ENCODE measurements at places on chromosomes 16 and 17.

DNA sequence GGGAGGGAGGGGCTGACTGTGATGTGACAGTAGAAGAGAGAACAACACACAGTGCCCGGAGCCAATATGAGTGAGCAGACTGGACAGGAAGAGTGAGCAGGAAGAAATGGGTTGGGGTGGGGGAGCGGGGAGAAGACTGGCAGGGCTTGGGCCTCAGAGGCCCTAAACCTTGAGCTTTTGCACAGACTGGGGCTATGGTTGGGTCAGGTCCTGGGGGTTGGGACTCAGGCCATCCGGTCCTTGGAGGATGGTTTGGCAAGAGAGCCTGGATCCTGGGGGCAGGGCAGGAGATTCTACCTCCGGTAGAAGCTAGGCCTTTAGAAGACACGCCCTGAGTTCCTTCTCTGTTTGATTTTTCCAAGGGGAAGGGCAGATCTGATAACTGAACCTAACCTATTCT is 1.1 kb downstream of the CAMTA2 start:
- no peak for DNase-seq

DNA sequence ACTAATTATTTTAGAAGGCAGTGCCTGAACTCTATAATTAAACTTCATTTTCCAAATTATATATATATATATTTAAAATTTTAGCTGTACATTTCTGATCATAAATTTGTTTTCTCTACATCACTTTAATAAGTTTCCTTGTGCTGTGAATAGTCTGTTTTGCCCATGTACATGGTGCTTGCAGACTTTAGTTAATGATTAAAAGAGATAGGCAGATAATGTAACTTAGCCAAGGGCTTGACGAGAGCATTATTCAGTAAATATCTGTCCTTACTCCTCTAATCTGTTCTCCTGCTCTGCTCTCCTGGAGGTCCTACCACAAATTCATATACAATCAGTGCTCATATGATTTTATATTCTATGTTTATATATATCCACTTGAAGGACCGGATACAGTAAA is 595.2 kb upstream of the KIF2B start:
- DNase-seq, result no peak

DNA sequence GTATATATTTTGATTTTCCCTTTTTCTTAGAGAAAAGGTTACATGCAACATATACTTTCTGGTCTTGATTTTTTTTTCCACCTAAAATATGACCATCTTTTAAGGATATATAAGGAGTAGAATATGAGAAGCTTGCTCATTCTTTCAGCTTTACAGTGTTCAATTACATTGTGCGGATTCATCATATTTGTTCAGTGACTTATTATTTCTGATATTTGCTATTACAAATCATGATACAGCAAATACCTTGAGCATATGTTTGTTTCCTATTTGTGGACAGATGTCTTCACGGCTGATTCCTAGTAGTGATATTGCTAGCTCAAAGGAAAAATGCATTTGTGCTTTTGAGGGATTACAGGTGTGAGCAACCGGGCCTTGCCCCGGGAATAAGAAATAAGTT is 18.1 kb downstream of the KATNIP start:
- DNase-seq, result no peak

GRCh38 chr17:81019563-81020442 is 15.1 kb upstream of the BAIAP2 start:
- no peak for DNase-seq

GRCh38 chr17:40645943-40646342 is 1.7 kb downstream of the SMARCE1 start:
- no peak for DNase-seq

DNA sequence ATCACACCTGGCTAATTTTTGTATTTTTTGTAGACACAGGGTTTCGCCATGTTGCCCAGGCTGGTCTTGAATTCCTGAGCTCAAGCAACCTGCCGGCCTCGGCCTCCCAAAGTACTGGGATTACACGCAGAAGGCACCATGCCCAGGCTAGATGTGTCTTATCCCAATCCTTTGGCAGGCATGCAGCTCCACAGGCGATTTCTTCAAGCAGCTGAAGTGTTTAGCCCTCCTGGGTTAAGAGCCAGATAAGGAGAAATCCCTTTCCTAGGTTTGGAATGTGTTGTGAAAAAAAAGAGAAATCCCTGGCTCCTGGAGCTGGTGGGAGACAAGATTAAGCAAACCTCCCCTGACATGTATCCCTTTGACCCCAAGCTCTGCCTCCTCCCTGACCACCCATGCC is 2.1 kb upstream of the NHERF1 start:
- no peak for DNase-seq

- no peak for DNase-seq
Observed at GRCh38 chr17:48505788-48506187, 25.0 kb downstream of the HOXB1 start.

GRCh38 chr17:33033176-33033575 is 41.5 kb downstream of the SPACA3 start:
- DNase-seq, result no peak

GRCh38 chr17:49021095-49021767 is 24.0 kb downstream of the IGF2BP1 start:
- DNase-seq, result no peak

DNA sequence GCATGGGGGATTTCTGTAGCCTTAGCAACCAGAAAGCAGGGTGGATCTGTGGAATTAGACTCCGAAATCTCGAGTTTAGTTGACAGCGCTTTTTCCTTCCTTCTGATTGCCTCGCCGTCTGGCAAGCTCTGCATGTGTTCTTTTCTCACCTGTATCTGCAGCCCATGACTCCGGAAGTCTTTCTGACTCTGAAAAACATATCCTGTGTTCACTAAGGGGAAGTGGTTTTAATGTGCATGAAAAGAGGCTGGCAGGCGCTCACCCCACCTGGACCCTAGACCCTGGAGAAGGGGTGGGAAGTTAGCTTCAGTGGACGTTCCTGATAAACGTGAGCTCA is 158.5 kb downstream of the RPTOR start:
- DNase-seq, result no peak

- DNase-seq, result no peak
Observed at GRCh38 chr17:79933863-79934652, 94.8 kb upstream of the CBX4 start.

DNA sequence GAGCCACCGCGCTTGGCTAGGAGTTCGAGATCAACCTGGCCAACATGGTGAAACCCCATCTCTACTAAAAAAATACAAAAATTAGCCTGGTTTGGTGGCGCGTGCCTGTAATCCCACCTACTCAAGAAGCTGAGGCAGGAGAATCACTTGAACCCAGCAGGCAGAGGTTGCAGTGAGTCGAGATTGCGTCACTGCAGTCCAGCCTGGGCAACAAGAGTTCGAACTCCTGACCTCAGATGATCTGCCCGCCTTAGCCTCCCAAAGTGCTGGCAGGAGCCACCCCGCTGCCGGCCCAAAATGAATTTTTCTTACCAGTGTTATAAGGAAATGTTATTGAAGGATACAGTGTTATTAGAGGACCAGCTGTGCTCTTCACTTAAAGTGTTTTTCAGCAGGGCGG is 2.3 kb downstream of the NUP85 start:
- no peak for DNase-seq

DNA sequence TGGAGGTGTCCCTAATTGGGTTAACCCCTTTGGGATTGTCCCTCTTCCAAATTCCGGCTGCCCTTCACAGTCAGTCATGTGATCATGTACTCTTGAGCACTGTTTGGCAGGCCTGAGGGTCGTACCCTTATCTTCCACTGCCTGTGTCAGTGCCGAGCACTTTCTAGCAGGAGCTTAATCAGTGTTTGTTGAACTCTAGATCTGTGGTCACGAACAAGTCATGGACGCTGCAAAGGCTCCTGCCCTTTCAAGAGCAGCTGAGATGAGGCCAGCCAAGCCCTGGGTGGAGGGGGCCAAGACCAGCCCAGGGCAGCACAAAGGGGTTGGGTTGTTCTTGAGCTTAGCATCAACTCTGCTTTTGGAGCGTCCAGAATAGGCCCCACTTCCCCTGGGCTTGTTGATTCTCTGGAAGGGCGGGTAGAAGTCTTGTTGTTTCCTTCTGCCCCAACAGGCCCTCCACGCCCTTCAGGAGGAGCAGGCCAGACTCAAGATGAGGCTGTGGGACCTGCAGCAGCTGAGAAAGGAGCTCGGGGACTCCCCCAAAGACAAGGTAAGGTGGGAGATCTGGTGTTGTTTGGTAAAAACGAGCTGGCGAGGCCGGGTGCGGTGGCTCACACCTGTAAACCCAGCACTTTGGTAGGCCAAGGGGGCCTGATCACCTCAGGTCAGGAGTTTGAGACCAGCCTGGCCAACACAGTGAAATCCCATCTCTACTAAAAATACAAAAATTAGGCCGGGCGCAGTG is 5.3 kb downstream of the IFI35 start:
- DNase-seq, result no peak

GRCh38 chr17:2323629-2324314 is 12.5 kb downstream of the TSR1 start:
- DNase-seq, result no peak

DNA sequence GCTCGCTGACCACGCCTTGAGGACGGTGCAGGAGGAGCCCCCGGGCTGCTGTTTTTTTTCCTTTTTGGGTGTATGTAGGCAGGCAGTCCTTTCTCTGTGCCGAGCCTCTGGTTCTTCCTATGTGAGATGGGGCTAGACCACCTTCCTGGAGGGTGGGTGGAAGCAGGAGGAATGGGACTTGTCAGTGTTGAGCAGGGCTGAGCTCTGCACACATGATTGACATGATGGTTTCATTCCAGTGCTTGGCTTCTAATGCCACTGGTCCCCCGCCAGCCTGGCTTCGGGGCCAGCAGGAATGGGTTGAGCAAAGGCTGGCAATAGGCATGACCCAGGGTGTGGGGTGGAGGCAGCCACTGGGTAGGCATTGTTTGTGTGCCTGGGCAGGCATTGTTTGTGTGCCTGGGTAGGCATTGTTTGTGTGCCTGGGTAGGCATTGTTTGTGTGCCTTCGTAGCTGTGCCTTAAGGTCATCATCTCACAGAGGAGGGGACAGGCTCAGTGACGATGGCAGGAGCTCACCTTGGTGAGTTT is 14.2 kb upstream of the ADCY7 start:
- no peak for DNase-seq

DNA sequence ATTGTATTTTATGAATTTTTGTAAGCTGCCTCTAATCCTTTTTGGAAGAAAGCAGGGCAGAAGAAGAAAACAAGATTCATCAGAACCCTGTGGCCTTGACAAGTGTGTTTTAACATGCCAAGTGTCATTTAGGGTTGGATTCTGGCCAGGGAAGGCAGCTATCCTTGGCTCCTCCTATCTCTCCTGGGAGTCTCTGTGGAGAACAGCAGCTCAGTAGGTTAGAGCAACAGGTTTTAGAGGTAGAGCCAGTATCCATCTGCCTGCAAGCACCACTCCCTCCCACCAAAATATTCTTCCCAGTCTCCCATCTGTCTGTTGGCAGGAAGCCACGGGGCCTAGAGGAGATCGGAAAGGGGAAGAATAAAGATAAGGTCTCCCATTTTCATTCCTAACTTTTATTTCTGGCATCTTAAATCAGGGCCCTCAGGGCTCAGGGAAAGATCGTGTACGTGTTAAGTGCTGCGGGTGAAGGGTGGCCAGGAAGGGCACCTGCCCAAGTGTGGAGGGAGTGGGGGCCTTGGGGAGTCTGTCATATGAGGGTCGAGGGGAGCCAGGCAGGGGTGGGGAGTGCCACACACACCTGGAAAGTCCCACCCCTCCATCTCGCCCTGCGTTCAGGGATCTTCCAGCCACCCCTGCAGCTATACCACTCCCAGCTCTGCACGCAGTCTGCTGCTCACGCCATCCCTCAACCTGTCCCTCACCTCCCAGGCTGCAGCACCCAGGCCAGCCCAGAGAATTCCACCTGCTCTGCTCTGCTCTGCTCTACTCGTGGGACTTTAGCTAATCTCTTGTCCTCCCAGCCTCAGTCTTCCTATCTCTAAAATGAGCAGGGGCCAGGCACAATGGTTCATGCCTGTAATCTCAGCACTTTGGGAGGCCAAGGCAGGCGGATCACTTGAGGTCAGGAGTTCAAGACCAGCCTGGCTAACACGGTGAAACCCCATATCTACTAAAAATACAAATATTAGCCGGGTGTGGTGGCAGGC is 17.1 kb upstream of the CPSF4L start:
- no peak for DNase-seq

DNA sequence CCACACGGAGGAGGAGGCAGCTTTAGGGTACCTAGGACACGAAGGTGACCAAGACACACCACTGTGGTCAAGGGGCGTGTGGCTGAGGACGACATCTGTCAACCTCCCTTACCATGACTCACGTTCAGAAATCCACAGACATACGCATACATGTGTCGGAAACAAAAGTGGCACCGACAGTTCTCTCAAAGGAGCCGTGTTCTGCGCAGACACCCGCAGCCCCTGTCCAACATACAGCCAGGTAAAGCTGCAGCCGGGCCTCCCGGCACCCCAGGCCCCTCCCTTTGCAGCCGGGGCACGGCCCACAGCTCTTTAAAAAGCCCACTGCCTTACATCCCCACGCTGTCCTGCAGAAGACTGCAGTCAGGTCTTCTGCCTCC is 40.5 kb upstream of the KLHDC4 start:
- DNase-seq, result no peak

DNA sequence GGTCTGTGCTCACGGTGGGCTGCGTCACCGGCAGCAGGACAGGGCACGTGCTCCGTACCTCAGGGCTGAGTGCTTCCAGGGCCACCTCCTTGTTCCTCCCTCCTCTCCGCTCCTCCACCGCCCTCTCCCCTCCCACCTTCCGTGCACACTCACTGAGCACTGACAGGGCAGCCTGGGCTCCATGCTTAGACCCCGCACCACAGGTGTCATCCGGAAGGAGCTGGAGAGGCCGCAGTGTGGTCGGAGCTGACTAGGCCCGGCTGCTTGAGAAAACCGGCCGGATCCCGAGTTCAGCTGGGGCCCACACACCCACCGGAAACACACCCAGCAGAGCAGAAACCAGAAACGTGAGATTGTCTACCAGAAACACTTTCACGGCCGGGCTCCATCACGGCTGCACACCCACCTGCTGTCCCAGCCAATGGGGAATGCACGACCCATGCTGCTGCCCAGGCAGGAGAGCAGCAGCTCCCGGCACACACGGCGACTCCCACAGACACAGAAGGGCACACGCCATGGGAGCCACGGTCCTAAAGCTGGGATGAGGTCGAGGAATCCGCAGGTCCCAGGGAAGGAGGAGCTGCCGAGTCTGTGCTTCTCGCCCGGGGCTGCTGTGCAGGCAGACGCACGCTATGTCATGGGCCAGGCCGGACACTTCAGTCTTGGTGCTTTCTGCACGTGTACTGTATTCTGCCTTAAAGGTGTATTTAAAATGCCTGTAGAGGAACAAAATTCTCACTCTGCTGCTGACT is 55.0 kb upstream of the ZNF469 start:
- no peak for DNase-seq

GRCh38 chr16:20903116-20903898 is 2.7 kb downstream of the LYRM1 start:
- no peak for DNase-seq

DNA sequence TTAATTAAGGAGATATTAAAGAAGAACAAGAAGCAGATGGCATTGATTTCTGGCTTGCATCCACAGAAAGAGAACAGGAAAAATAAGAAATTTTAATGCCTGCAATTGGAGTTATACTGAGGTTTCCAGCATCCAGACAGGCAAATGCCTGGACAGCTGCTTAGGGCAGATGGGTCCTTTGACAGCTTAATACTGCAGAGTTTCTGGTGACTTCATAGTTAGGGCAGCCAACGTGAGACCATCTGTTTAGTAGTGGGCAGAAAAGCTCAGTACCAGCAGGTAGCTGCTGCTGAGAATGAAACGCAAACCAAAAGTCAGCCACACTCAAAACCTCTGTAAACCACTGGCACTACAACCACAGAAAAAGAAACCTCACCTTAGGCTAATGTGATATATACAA is 109.8 kb downstream of the CDK5R1 start:
- no peak for DNase-seq
